LNCaP clone FGC (cell line): ENCODE measurements at places on chromosomes 3 and 15.
A peak's percentile ranks its signal among the peaks of the same experiment; 100 is the strongest.

DNA sequence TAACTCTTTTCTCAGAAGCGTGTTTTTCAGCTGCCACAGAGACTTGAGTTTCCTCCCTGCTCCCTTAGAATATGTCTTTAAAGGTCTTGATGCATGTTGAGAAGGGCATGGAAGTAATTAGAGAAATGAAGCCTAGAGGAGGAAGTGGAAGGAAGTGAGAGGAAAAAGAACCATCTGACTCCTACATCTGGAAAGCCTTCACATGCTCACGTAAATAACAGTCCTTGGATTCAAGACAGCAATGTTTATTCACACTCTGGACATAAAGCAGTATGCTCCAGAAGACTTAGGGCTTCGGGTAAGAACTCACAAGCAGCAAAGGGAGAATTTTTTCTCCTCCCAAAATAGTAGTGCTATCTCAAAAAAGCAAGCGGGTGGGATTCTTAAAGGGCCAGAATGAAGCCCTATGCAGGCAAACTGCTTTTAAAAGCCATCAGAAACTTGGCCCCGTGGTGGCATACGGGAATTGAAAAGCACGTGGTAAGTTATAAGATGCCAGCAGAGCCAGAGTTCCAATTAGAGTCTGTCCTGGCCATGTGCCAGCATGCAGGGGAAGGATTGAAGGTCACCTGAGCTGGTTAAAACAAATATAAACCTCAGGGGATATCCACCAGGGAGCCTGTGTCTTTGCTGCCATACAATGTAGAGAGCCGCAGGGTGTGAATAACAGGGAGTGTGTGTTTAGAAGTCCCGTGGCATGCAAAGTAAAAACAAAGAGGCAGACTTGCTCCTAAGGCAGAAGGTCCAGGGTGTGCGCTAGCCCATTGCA, 380.8 kb upstream of the NDN start:
- no peak for DNase-seq

- DNase-seq = no peak
Observed at GRCh38 chr15:89444241-89445225, 51.9 kb downstream of the RHCG start.

GRCh38 chr3:178434206-178434805, 101.9 kb upstream of the KCNMB2 start:
- no peak for DNase-seq

DNA sequence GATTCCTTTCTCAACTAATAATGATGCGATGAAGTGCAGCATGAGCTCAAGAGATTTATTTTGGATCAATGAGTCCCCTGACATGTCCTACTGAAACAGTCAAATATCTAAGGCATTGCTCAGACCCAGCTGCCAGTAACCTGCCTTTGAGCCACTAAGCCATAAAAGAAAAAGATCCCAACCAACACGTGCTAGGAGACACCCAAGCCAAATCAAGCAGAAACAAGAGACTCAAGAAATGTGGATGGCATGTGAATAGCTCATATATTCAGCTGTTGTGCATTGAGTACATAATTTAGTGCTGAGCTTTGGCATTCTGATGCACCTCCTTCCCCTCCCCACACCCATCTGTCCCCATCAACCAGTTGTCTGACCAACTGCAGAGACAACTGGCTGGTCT, 29.2 kb downstream of the GJD2 start:
- DNase-seq = no peak

DNA sequence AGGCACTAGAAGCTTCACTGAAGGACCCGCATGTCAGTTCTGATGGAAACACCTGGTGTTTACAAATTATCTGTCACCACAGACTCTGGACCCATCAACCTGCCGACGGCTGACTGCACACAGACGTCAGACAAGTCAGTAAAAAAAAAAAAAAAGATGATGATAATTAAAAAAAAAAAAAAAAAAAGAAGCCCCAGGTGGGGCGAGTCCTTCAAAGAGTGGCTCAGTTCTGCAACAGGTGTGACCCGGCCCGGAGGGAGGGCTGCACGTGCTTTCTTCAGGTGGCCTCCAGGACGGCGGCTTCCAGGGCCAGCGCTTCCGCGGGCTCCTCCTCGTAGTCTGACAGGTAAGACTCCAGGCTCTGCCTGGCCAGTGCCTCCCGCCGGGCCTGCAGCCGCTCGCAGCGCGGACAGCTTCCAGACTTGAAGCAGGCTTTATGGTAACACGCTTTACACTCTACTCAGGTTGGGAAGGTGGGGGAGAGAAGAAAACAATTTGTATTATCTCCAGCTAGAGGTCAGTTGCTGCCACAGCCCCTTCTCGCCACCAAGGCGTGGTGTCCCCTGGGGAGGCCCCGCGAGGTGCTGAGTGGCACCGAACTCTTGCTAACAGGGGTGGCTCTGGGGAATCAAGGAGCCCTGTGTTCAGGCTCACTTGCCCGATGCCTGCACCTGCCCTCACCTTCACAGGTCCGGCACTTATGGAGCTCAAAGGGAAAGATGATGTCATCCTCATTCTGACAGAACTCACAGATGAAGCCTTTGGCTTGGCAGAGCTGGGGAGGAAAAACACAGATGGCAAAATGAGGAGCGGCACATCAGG, 61.8 kb downstream of the RUBCN start:
- no peak for DNase-seq

DNA sequence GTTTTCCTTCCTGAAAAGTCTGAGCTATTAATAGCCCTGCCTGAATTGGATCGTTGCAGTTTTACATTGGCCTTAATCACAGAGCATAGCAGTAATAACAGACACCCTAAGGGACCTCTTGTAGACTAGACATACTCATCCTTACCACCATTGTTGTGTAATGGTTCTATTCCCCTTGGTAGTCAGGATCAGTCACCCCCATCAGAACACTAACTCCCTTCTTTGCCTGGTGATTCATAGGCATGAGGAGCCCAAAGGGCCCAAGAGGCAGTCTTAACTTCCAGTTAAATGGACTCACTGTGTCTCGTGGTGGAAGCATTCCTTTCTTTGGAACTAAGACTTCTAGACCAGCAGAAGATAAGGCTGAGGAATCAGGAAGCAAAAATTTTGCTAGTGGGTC, 20.2 kb downstream of the CGGBP1 start:
- no peak for DNase-seq

GRCh38 chr3:109316162-109316730, at the start of gene DPPA2:
Gene DPPA2 (minus strand): TSS chr3:109316517. CDS start chr3:109314542, 1,975 bp downstream.
- DNase-seq = no peak

- DNase-seq = no peak
Observed at GRCh38 chr3:161455962-161456361, 40.6 kb upstream of the OTOL1 start.

DNA sequence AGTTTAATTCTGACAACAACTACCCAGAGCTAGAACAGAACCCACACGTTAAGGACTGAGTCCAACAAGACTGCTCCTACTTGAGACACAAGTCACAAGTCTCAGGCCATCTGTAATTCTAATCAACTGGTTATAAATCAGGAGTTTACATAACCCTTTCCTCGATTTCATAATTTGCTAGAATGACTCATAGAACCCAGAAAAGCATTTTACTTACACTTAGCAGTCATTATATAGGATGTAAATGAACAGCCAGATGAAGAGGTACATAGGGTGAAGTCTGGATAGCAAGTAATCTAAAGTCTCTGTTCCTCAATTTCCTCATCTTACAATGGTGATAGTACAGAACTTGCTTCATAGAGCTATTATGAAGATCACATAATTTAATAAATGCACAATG, 1018.2 kb downstream of the DIPK2A start:
- DNase-seq = no peak

DNA sequence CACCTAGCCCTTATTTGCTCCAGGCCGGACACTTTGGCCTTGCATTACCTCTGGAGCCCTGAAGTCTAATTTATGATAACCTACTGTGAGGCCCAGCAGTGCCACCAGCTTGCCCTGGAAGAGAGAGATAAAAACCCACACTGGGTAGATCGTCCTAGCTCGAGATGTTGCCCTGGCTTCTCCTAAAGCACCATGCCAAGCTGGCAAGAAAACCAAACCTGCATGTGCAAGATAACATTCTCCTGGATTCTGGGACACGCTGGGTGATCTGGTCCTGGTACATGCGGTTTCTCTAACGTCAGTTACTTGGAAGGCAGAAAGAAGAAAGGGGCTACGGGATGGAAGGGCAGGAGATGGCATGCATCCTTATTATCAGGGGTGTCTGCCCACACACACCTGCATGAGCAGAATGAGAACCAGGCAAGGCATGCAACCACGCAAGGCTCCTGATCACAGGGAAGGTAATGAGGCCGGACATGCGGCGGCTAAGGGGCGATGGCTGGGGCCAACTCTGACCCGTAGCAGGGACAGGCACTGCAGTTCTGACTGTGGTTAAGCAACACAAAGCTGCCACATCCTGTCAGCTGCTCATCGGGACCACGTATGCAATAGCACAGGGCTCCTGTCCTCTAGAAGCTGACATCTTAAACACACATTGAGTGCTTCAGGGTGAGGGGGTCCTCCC, 73.0 kb downstream of the OXNAD1 start:
- no peak for DNase-seq

DNA sequence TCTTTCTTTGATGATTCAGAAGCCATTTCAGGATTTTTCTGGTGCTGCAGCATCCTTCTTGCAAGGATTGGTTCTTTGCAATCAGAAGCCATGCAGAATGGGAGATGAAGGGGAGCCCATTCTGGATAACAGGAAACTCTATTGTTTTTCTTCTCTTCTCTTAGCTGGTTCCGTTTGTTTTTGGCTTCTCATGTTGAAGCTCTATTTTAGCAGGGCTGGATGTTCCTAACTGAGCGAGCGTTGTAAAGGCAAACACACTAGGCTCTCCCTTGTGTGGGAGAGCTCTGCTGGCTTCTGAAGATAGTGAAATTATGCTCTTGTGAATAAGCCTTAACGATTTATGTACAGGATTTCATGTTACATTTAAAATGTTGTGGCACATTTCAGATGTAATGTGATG, 8.3 kb downstream of the CACNA1D start:
- DNase-seq = no peak

DNA sequence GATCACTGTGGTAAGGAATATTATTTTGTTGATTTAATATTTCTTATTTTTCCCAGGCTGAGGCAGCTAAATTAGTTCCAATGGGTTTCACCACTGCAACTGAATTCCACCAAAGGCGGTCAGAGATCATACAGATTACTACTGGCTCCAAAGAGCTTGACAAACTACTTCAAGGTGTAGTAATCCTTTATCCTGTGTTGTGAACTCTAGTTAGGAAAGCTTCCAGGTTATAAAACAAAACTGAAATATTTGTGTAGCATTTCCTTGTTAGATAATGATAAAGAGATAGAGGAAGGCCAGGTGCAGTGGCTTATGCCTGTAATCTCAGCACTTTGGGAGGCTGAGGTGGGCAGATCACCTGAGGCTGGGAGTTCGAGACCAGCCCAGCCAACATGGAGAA, 11.1 kb downstream of the RAD51 start:
- DNase-seq = peak; percentile 92

GRCh38 chr3:20320489-20320888, 134.5 kb upstream of the SGO1 start:
- DNase-seq = peak; percentile 13

DNA sequence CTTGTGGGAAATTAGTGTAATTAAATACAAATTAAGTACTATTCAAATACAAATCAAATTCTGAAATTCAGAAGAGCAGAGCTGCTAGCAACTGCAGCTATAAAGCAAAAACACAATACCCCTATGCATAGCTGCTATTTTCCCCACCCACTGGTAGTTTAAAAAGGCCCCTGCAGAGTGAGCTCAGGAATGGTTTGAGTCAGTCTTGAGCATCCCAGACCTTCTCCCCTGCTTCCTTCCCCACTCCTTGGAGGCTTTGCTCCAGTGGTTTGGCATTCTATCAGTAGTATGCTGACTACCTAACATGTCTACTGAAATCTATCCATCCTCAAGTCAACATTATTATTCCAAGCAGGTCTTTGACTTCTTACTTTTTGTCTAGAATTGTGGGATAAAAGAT, 53.0 kb downstream of the EFHB start:
- DNase-seq = no peak

GRCh38 chr3:48408823-48409281, 21.0 kb downstream of the PLXNB1 start:
- DNase-seq = no peak

DNA sequence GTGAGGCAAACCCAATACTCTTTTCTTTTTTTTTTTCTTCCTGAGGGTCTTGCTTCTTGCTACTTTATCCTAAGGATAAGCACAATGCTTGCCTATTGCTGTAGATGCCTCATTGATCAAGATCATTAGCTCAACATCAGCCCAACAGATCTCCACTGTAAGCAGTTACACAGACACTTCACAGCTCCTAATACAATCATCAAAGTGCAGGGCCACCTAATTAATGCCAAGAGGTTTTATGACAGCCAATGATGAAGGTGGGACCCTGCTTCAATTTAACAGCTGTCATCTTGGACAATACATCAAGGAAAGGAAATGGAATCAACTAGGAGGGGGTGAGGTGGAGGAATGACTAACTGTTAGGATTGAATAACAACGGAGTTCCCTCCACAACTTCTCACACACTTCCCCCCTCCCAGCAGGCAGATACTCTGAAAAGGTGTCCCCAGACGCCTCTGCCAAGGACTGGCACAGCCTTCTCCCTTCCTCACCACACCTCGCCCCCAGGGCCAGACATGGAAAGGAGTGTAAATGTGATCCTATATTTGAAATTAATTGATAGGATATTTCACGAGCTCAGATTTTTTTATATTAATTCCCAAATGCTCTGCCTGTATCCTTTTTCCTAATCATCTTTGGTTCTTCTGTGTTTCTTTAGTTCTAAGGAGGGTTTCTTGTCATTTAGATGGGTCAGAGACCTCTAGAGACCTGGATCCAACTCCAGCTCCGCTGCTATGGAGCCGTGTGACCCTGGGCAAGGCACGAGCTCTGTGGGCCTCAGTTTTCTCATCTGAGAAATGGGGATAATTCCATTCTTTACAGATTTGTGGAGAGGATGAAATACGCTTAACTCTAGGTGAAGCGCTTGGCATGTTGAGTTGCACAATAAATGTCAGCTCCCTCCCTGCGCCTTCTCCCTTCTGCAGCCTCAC, 1.2 kb downstream of the DCLK3 start:
- no peak for DNase-seq

- DNase-seq = no peak
Observed at GRCh38 chr3:190371152-190371551, 16.8 kb upstream of the CLDN16 start.

DNA sequence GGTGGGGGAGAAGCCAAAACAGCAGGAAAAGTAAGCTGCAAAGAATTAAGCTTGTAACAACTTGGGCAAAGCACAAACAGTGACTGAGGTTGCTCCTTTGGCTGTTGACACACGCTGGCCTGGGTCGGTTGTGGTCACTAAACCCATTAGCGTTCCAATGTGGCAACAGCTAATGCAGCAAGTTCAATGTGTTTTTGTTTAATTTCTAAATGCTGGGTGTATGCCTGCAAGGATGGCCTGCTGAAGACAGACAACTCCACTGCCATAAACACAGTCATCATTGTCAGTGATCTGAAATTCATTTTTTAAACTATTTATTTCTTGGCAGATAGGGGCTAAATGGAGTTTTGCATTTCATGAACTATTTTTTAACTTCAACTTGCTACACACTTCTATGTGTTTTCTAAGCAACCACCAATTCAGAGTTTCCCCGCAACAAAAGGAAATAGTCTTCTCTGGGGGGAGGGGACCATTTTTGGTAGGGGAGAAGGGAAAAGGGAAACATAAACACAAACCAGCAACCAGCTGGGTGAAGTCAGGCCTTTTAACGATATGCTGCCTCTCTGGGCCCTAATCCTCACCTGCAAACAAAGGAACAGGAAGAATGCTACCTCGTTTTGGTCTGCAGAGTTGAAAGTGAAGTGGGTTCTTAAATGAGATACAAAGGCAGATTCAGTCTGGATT, 34.8 kb upstream of the WNT5A start:
- DNase-seq = no peak

GRCh38 chr3:187982142-187982541, 171.8 kb upstream of the LPP start:
- DNase-seq = no peak
